ENCODE measurements at places on chromosomes 6 and 20. TPM values are rescaled to one million over a fixed set of nuclear protein-coding genes. Genes with fewer than 3 reads are reported as not detected.

- no peak for DNase-seq
These were observed 8.4 kb downstream of the FOXS1 start for GRCh38 chr20:31836853-31837608.

- DNase-seq = no peak
These were observed 76.7 kb downstream of the DACT2 start for GRCh38 chr6:168242940-168243225.

DNA sequence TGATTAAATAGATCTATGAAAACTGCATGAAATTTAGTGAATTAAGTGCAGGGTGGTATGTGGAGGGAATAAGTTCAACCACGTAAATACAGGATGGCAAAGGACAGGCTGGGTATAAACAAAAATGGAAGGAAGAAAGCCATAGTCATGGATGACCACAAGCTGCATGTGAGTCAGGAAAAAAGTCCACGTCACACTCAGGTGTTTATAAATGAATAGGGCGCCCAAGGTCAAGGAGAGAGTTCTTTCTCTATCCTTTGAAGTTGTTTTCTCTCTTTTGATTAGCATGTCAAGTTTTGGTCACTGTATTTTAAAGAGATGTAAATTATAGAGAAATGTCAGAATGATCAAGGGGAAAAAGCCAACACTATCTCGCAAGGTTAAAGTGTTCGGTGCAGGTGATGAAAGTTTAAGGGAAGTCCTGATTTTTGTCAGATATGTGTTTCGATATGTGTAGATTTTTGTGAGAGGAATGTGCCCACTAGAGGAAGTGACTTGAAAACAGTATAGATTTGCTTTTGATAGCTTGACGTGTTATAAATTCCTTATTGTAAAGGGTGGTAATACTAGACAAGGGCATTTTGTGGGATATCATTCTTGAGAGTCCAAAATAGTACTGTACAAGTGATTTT, 58.7 kb downstream of the MAP3K4 start:
- DNase-seq = no peak

Gene TMEM170B
- total RNA-seq = 0.07 TPM

GRCh38 chr20:51418137-51418529, 124.4 kb downstream of the NFATC2 start:
- DNase-seq = no peak

Gene TRERF1
- total RNA-seq = 0.20 TPM

DNA sequence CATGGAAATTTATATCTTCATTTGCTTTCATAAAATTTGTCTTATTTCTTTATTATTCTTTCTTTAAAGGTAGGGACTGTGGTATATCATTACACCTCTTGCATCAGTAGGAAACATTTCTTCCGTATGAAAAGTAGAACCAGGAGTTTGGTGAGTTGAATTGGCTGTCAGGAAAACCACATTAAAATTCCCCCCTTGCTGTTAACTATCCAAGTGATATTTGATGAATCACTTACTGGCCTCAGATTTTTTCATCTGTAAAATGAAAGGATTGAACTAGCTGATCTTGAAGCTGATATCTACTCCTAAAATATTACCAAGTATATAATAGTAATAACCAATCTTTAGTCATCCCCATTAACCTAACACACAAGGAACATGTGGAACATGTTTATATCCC, 460.9 kb downstream of the GJA1 start:
- DNase-seq = no peak

DNA sequence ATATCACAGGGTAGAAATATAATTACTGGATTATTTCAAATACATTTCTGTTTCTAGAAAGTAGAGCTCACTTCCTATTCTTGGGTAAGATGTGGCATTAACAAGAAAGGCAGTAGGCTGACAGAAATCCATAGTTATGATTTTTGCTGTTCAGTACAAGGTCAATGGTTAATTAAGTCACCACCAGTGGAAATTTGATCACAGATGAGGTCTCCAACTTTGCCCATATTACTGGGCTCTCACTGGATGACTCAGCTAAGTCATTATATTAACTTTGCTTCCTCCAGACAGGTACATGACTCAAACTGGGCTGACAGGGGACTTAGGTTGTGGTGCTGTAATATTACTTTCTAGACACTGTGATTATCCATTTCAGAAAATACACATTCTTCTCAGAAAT, 212.4 kb downstream of the GRIK2 start:
- DNase-seq = no peak

DNA sequence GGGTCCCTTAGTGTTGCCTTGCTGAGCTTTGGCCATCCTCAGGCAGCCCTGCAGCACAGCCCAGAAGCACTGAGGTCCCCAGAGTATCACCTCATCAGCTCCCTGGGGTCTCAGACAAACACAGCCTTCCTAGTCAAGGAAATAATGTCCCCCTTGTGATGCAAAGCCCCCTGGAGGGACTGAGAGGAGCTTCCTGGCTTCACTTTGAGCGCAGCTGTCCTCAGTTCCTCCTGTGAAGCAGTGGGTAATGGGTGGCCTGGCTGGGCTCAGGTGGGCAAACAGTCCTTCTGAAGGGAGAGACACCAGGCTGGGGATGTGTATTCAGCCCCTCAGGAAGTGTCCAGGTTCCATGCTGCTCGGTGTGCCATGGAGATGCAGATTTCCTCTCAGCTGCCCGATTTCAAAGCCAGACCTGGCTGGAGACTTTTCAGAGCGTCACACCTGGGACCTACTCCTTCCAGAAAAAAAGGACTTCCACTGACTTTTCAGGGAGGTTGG, 79.2 kb upstream of the FOXA2 start:
- no peak for DNase-seq

DNA sequence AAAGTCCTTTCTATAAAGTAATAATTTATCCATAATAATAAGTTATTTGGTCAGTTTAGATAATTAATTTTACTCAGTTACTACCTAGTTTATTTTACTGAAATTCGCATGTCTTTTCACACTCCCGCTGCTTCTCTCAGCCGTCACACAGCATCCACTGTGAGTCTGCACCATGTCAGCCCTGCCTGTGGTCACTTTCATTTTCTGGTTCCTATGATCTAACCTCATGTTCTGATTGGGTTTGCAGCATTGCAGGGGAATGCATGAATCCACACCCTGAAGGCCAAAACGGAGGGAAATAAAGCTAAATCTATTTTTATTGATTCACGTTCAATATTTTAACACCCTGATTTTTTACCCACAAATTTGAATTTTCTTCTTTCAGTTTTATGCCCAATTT, 47.4 kb downstream of the PDE10A start:
- DNase-seq = no peak

DNA sequence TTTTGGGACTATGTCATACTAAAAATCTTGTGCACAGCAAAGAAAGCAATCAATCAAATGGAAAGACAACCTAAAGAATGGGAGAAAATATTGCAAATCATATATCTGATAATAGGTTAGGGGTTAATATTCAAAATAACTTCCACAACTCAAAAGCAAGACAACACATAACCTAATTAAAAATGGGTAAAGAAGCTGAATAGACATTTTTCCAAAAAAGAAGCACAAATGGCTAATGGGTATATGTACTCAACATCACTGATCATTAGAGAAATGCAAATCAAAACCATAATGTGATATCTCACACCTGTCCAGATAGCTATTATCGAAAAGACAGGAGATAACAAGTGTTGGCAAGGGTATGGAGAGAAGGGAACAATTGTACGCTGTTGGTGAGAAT, 53.0 kb downstream of the SYCP2L start:
- no peak for DNase-seq
